DMS153 (cell line): ENCODE measurements at places on chromosomes 11 and 22.

- no peak for DNase-seq
Observed at GRCh38 chr11:103887001-103887658, 149.3 kb upstream of the DDI1 start.

- DNase-seq, result no peak
Observed at GRCh38 chr11:923691-924405, 1.8 kb upstream of the AP2A2 start.

DNA sequence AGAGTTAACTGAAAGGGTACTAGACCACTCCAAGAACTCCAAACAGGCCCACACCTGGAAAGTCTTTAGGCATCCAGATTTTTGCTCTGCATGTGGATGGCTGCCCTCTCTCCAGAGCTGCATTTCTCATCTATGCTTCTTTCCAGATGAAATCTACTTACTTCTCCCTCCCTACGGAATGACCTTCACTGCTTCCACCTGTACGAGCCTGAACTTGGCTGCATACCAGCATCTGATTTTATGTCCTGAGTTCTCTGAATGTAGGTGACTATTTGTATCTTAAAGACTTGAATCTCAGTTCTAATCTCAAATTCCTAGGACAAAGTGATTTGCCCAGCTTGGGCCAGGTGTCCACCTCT is 13.3 kb downstream of the CELF1 start:
- DNase-seq, result no peak

DNA sequence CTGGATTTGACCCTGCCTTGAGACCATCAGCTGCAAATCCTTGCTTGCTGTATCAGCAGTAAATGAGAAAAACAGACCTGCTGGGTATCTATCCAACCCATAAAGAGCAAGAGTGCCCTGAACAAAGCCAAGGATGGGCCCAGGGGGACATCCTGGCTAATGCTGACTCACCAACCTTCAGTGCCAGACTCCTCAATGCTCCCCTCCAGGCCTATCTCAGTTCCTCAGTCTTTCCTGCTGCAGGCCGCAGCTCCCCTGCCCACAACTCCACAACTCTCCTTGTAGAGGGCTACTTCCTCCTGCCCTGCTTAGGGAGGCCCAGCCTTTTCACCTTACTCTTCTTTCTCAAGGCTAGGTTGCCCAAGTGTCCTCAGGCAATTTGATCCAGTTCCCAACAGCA is 2.6 kb downstream of the LAMTOR1 start:
- DNase-seq, result no peak

GRCh38 chr11:26335903-26336302 is 4.0 kb downstream of the ANO3 start:
- no peak for DNase-seq

DNA sequence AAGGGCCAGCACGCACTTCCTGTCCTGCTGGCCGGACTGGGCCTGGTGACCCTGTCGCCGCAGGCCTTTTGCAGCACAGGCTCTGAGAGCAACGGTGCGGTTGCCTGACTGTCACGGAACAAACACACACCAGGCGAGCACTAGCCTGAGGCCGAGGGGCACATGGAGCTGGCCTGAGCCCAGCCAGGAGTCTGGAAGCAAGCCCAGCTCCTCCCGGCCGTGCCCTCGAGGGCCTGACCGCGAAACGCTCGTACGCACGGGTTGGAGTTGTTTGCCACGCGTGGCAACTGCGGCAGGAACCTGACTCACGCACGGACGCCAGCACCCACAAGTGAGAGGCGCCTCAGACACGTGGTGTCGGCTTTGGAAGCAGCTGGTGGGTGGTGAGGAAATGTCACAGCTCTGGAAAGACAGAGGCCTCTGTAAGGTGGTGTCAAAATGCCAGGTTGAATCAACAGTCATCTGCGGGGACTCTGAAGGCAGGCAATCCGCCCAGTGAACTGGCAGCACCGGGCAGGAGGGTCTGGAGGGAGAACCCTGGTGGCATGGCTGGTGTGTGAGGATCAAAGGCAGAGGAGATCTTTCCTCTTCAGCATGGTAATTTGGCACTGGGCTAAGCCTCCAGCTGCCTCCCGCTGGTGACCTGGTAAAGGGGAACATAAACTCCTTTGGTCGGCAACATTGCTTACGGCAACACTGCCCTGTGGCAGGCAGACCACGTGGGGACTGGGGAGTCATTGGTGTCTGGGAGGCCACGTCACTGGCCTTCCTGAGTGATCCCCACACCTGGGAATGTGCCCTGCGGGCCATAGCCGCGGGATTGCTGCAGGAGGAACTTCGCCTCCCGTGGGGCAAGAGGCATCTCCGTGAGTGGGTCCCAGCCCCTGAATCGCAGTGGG is 15.3 kb upstream of the IL17REL start:
- peak; percentile 50 for DNase-seq

DNA sequence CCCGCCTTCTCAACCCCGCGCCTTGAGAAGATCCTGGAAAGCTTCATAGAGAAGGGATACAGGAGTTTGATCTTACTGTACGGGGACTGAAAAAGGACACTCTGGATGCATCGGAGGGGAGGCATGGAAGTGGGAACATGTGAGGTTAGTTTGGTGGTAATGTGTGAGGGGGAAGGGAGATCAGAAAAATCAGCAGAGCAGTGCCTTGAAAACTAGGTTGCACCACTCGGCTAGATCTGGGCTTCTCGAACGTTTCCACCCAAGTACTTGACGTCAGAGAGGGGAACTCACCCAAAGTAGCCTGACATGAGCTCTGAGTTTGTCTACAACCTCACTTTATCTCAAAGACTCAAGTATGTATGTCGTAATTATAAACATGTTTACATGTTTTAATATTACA is 14.5 kb downstream of the USP35 start:
- no peak for DNase-seq

- no peak for DNase-seq
Observed at GRCh38 chr11:132258875-132259274, 888.5 kb downstream of the NTM start.

DNA sequence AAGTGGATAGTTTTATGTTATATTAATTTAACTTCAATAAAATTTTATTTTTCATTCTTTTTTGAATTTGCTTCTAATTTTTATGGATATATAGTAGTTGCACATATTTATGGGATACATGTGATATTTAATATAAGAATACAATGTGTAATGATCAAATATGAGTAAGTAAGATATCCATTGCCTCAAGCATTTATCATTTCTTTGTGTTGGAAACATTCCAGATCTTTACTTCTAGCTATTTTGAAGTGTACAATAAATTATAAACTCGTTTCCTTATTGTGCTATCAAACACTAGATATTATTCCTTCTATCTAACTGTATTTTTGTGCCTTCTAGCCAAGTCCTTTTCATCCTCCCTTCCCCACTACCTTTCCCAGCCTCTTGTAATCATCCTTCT is 17.0 kb downstream of the EXPH5 start:
- no peak for DNase-seq

DNA sequence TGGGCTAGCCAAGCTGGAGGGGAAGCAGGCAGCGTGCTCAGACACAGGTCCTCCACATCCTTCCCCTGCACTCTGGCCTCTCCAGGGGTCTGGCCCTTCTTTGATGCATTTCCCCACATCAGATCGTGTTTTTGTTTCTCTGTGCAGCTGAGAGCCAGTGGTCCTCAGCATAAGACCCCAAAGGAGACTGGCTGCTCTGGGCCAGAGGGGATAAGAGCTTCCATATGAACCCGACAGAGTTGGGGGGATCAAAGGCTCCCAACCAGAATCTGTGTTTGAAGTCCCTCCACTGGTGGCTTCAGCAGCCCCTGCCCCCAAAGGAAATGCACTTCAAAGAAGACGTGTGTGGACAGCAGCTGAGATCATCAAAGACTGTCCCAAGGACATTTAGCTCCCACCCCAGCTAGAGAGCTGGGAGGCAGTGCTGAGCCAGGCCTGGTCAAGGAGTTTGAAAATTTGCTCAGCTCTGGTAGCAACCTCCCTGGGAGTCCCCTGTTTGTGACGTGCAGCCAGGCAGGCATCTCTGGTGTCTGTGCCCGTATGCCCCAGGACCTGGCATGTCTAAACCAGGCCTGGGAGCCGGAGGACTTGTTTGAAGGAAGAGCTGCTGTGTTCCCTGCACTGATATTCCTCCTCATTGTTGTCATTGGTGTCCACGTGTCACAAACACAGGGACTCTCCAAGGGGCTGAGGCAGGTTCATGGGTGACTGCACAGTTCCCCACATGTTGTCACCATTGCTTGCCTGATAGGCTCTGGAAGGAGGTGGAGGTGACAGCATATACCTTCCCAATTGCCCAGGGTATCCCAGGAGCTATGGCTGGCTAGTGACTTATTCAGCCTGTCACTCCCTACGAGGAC is 99.0 kb downstream of the AMOTL1 start:
- no peak for DNase-seq

DNA sequence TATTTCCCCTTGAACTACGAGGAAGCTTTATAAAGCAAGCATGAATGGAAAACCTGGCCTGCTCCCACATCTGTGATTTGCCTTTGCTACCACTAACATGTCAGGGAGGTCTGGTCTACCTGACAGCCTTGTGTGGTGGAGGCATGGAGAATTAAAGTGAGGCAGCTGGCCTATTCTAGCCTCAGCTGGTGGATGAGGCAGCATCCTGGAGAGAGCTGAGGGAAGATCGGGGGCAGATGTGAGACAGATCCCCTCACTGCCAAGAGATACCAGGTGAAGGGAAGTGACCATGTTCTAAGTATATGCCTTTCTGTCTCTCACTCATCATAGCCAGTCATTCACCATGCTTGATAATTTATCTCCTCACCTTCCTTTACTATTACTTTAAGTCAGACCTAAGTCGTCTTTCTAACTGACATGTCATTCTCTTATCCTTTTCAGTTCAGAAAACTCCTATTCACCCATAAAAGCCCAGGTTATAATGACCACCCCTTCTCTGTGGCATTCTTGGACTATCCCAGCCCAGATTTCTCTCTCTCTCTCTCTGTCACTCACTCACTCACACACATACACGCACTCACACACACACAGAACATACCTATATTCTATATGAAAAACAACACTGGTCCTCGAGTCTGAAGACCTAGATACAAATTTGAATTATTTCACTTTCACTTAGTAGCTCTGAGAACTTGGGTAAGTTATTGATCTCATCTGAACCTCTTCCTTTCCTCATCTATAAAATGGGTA is 90.7 kb downstream of the CSNK2A3 start:
- no peak for DNase-seq
